ENCODE measurements at places on chromosomes 12 and 14.

DNA sequence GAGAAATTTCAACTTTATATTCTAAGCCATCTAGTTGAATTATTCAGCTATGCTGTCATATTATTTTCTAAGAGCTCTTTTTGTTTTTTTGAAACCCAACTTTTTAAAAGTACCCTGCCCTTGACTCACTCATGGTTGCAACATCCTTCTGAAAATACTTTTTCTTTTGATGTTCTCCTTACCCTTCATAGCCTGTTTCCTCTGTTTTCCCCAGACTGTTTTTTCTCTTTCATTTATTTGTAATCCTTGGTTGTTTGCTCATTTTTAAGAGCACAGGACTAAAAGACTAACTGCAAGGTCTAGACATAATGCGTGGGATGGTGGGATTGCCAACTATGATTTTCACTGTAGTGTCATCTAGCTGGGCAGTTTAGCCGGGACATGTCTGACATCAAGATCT, 21.2 kb upstream of the CDKL1 start:
- DNase-seq: no peak

DNA sequence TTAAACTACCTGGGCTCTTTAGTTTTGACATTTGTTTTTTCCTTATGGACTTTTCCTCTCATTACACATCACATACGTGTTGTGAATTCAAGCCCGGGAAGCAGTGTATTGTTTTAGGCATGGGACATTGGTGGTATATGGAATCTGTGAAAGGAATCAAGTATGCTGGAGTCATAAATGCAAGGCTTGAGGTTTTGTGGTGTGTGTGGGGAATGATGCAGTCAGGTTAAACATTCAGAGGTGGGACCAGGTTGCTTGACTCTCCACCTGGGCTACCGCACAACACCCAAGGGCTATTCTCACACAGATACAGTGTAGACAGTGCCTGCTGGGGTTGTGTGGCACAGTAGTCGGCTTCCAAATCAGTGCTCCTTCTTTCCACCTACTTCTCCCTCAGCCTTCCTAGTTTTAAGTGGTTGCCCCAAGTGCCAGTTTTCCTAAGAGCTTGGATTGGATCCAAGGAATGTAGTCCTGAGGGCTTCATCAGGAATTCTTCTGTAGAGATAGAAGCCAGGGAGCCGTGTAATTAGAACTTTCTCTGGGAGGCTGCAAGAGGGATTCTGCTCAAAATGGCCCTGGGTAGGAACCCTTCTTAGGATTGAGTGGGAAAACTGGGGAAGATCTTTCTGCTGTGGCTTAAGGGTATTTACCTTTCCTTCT, 243.7 kb downstream of the C12orf75 start:
- DNase-seq: no peak

DNA sequence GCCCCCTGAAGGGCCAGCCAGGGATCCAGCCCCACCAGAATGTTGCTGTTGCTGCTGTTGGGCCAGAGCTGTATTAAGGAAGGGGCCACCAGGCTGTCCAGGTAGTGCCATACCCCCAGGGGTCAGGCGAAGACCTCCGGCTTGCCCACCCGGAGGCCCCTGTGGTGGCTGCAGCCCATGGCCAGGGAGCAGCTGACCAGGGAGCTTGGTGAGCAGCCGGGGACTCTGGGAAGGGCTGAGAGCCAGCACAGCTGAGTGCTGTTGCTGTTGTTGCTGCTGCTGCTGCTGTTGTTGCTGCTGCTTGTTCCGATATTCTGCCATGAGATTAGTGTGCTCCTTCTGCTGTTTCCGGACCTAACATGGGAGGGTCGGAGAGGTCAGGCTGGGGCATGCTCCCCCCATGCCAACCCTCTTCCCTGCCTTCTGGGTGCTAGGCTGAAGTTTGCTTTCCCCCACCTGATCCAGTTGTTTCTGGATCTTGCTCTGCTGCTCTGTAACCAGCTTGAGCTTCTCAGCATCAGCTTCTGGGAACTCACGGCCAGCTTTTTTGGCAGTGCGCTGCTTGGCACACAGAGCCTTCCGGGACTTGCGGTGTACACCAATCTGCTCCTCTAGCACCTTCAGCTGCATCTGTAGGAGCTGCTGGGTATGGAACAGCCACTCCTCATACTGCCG, 15.2 kb upstream of the PRKAG1 start:
- DNase-seq: no peak

GRCh38 chr12:33052141-33053051, 155.8 kb upstream of the PKP2 start:
- DNase-seq: no peak

- no peak for DNase-seq
These were observed 54.5 kb upstream of the MAX start for GRCh38 chr14:65156568-65157366.

DNA sequence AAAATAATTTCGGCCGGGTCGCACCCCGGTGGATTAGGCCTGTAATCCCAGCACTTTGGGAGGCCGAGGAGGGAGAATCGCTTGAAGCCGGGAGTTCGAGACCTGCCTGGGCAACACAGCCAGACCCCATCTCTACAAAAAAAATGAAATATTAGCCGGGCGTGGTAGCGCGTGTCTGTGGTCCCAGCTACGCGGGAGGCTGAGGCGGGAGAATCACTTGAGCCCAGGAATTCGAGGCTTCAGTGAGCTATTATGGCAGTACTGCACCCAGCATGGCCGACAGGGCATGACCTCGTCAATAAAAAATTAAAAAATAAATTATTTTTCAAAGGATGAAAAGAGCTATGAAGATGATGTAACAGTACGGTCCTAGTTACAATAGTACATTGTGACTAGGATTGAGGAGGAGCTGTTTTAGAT, 523 bp downstream of the GTF2H3 start:
- no peak for DNase-seq

DNA sequence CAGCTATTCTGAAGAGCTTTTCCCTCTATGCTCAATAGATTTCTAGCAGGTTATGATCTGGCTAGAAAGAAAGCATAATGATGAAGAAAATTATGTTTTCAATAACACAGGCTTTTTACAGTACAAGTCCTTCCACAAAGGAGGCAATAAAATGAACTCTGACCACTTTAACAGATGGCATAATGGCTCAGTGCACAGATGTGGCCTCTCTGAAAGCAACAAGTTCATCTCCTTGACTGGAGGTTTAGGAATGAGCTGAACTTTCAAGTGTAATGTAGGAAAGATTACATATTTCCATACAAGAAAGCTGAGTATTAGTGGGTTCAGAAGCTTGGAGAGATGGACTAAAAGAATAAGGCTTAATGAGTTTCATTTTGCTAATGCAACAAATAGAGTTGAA, 147.4 kb downstream of the EFCAB11 start:
- DNase-seq: no peak

DNA sequence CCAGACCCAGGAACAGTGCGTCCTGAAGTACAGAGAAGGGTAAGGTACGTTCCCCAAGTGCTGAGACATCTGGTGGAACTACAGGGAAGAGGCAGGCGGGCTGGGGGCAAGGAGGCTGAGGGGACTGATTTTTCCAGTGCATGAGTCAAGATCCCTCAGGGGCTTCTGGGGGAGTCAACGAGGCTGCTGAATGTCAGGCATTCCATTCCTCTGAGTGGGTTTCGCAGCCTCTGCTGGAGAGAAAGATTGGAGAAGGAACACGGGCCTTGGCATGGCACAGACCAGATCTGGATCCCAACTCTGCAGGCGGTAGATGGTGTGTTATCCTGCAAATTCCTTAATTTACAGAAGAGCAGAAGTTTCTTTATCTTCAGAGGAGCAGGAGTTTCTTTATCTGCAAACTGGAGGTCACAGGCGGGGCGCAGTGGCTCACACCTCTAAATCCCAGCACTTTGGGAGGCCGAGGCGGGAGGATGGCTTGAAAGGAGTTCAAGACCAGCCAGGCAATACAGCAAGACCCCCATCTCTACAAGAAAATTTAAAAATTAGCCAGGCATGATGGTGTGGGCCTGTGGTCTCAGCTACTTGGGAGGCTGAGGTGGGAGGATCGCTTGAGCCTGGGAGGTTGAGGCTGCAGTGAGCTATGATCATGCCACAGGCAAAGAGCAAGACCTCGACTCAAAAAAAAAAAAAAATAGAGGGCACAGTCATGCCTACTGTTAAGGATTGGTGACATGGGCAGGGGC, 132.6 kb upstream of the MAP1LC3B2 start:
- no peak for DNase-seq

DNA sequence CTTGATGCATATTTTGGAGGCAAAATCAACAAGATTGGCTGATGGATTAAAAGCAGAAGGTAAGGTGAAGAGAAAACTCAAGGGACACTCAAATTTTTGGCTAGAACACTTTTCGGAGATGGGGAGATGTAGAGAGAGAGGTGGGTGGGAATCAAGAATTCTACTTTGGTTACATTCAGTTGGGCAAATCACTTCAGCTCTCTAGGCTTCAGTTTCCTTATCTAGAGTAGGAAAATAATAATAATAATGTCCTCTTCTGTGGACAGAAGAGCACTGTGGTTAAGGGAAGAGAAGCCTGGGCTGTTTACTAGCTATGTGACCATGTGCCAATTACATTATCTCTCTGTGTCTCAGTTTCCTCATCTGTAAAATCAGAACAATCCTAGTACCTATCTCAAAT, 23.4 kb upstream of the DHRS2 start:
- no peak for DNase-seq

GRCh38 chr12:52190860-52191729, 719 bp downstream of the KRT80 start:
- DNase-seq: no peak

- no peak for DNase-seq
These were observed 3.0 kb downstream of the PLEKHG6 start for GRCh38 chr12:6313326-6313940.

DNA sequence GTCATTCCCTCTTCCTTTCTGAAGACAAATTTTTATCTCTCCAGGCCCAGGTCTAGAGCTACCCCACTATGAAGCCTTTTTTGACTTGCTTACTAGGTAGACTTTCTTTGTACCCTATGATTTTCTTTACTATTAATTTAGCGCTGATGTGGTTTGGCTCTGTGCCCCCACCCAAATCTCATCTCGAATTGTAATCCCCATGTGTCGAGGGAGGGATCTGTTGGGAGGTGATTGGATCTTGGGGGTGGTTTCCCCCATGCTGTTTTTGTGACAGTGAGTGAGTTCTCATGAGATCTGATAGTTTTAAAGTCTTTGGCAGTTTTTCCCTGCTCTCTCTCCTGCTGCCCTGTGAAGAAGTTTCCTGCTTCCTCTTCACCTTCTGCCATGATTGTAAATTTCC, 118.1 kb downstream of the SLC38A1 start:
- DNase-seq: no peak

GRCh38 chr12:38921025-38921677, 15.8 kb upstream of the CPNE8 start:
- DNase-seq: no peak

GRCh38 chr14:82642425-82642824, 1108.8 kb upstream of the SEL1L start:
- DNase-seq: no peak

- no peak for DNase-seq
These were observed 1.2 kb downstream of the RPLP0 start for GRCh38 chr12:120199595-120200306.

GRCh38 chr12:61915420-61915819, 344.8 kb upstream of the USP15 start:
- DNase-seq: no peak

DNA sequence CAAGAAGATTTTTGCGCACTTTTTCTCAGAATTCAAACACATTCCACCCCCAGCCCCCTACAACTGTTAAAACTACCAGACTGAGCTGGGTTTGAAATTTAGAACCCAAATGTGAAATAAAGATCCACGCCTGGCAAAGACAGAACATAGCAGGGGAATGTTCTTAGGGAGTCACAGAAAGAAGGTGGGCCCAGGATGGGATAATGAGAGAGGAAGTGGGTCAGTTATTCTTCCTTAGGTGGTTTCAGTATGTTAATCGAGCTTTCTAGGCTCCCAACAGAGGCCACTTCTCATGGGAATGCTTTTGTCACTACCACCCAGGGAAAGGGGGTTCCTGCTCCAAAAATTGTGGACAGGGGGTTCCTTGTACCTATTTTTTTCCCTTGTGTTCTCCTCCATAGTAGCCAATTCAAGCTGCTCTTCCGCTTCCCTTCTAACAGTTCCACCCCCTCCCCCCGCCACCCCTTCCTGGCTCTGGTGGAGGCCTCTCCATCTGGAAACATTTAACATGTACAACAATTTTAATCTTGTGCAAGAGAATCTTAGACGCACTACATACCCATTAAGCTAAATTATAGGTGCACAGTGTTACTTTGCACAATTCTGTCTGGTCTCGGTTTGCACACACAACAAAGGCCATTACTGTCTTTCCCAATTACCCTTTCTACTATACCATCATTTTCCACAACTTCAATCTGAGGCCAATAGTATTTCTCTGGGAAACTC, 218.1 kb downstream of the MON2 start:
- DNase-seq: no peak

GRCh38 chr14:80618751-80619329, 322.7 kb downstream of the CEP128 start:
- DNase-seq: no peak

DNA sequence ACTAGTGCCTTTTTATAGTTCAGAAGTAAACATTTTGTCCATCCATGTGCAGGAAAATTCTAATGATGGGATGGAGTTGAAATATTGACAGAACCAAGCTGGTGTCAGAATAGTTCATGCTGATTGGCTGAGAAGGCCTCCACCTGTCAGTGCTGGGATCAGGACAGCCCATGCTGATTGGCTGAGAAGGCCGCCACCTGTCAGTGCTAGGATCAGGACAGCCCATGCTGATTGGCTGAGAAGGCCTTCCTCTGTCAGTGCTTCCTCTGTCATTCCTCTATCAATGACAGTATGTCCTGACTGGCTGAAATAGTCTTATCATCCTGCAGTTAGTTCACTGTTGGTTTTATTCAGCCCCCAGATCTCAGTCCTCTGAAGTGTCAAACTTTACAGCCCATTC, 95.7 kb downstream of the PPP2R5C start:
- no peak for DNase-seq

DNA sequence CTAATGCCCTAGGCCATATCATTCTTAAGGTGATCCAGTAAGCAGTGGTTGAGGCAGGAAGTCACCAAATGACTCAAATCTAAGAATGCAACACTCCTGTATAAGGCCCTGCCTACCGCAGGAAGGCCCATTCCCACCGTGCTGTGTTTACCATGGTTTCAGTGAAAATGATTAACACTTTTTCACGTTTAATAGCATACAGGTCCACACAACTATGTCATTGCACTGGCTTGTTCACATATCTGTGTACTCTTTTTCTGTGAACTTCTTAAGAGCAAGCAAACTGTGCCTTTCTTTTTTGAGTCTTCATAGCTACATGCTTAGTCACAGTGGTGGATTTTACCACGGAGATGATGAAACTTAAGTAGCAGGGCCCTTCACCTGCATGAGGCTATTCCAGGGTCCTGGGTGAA, 214.9 kb downstream of the CNTN1 start:
- no peak for DNase-seq

GRCh38 chr12:27623645-27624044, 72.6 kb upstream of the REP15 start:
- DNase-seq: no peak

DNA sequence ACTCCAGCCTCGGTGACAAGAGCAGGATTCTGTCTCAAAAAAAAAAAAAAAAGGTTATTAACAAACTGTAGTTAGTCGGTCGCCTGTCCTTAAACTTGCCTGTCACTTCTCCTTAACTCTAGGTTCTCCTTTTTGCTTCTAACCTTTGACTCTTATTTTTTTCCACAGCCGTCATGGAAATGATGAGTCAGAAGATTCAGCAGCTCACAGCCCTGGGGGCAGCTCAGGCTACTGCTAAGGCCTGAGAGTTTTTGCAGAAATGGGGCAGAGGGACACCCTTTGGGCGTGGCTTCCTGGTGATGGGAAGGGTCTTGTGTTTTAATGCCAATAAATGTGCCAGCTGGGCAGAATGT, 418 bp upstream of the MYG1 start:
- DNase-seq: no peak
